Nephron progenitor cell (in vitro differentiated cells): ENCODE measurements at places on chromosomes 5 and 9.
A peak's percentile ranks its signal among the peaks of the same experiment; 100 is the strongest.

DNA sequence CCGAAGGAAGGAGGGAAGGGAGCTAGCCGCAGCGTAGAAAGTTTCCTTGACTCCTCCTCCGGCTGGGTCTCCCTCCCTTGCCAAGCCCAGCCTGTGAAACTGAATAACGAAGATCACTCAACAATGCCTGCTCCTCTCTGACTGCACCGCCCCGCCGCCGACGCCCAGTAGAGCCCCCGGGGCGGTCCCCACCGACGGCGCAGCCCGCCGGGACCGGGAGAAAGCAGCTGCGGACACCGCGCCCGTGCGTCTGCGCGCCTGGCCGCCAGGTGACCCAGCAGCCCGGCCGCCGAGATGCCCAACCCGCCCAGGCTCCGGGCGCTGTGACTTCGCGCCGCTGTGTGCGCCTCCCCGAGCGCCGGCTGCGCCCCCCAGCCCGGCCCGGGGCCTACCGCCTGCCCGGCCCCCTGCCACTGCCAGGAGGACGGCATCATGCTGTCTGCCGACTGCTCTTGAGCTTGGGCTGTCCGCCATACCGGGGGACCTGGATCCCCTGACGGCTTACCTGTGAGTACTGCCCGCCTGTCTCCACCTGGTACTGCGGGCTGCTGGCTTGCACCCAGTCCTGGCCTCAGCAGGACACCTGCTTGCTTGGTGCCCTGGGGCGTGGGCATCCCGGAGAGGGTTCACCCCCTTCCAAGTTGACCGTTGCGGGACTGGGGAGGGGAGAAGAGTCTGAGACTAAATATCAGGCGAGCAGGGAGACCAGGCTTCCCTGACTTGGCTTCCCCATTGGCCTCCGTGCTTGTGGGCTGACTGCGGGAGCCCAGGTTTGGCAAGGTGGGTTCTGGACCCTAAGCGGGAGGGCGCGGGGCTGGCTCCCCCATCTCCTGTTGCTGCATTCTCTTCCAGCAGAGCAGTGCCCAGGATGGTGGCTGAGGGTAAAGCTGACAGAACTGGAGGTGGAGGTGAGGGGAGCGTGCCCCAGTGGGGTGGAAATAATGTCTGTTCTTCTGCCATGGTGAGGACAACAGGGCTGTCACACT is 26.2 kb upstream of the SPTLC1 start:
- peaks cover 69% of the 10 kb centered on the region for H3K27me3 ChIP-seq
- H3K4me1 ChIP-seq, result peaks cover 46% of the 10 kb centered on the region
- DNase-seq, result peak; percentile 67
- no peak overlapping the region for H3K27ac ChIP-seq
- H3K4me3 ChIP-seq, result peak overlapping the region; percentile 81

DNA sequence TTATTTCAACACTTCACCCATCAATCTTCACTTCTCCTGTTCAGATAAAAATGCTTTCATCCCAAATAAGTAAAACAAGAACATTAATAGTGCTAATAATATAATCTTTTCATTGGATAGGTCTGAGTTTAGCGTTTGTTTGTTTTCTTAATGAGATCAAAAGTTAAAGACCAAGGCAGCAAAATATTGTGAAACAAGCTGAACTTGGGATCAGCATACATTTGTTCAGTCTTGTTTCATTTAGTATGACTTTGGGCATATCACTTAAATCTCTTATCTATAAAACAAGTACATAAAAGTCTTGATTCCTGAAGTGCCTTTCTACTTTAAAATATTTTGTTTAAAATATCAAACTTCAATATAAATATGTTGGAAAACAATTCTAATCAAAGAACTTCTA is 13.4 kb upstream of the SNX24 start:
- no peak overlapping the region for H3K27ac ChIP-seq
- H3K4me1 ChIP-seq, result no peaks in the 10 kb centered on the region
- DNase-seq, result no peak
- peaks cover 37% of the 10 kb centered on the region for H3K36me3 ChIP-seq
- H3K4me3 ChIP-seq, result no peak overlapping the region
- no peaks in the 10 kb centered on the region for H3K27me3 ChIP-seq

DNA sequence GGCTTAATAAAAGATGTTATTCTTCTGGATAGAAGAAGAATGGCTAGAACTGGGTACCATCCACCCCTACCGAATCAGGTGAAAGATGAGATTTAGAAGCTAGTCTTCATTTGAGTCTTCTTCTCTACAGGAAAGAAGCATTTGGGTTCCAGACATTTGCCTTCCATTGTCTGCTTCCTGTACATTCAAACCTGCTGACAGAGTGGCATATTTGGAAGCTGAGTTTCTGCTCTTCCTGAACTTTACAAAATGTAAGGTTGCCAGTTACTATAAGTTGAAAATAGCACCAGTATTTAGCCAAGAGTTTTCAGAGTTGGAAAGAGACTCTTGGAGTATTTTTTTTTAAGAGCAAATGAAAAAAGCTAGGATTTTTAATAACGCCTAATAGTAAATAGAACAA is 525.4 kb upstream of the TLE4 start:
- DNase-seq, result no peak
- no peaks in the 10 kb centered on the region for H3K27me3 ChIP-seq
- no peak overlapping the region for H3K27ac ChIP-seq
- no peak overlapping the region for H3K4me3 ChIP-seq
- H3K4me1 ChIP-seq, result no peaks in the 10 kb centered on the region

DNA sequence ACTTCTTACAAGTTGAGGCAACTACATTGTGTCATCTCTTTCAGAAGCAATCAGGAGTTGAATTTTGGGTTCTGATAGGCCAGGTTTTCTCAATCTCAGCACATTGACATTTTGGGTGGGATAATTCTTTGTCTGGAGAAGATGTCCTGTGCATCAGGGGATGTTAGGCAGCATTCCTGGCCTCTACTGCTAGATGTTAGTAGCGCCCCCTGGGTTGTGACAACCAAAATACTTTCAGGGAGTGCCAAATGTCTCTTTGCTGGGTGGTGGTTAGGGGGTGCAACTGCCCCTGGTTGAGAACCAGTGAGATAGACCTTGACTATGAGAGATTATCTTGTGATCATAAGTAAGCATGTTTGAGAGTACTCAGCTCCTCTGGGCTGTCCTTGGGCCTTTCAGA is 164.3 kb upstream of the KLF9 start:
- no peak overlapping the region for H3K27ac ChIP-seq
- no peaks in the 10 kb centered on the region for H3K36me3 ChIP-seq
- H3K27me3 ChIP-seq, result peaks cover 12% of the 10 kb centered on the region
- no peak overlapping the region for H3K4me3 ChIP-seq
- DNase-seq, result no peak
